Myometrial cell (primary cell): ENCODE measurements at places on chromosomes 3 and 15. TPM values are rescaled to one million over a fixed set of nuclear protein-coding genes. Genes with fewer than 3 reads are reported as not detected.

CHRM5 gene
- not detected in 2 replicates for total RNA-seq

GOLGA6A gene
- not detected in 2 replicates for total RNA-seq

CHDH gene
- total RNA-seq: under 0.01 TPM in 1 of 2 replicates, not detected in the other

ANKRD63 gene
- total RNA-seq: not detected in 2 replicates

MKRN2OS gene
- not detected in 2 replicates for total RNA-seq

BCL2A1 gene
- total RNA-seq: 0.71 and 0.86 TPM in 2 replicates

HES1 gene
- 0.18 TPM in 1 of 2 replicates, not detected in the other for total RNA-seq

TAMM41 gene
- 7.4 and 10.7 TPM in 2 replicates for total RNA-seq

PLA2G4F gene
- not detected in 2 replicates for total RNA-seq

DNAJA4 gene
- 2.9 and 4.1 TPM in 2 replicates for total RNA-seq

PTPRG gene
- total RNA-seq: 15.6 and 16.3 TPM in 2 replicates
